ENCODE measurements at places on chromosomes 16 and 17. TPM values are rescaled to one million over a fixed set of nuclear protein-coding genes. Genes with fewer than 3 reads are reported as not detected.

GNAO1 gene
- total RNA-seq, result 1.9 TPM

MILR1 gene
- not detected for total RNA-seq

CD7 gene
- total RNA-seq, result not detected

KRTAP4-11 gene
- not detected for total RNA-seq

DNA sequence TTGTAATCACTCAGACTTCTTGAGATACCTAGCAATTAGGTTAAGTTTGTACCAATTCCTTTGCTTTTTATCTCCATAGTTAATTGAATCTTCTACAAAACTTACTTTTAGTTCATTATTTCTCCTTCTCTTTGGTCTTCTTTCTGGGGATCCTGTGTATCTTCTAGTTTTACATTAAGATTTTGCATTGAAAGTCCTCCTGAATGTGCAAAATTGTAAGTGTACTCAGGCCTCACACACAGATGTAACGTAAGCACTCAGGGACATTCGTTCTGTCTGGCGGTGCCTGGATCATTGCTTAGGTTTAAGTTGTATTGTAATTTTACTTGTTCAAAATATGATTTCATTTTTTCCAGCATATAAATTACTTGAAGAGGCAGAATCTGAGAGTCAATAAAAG is 222.6 kb upstream of the CPHXL start:
- no peak for DNase-seq

DNA sequence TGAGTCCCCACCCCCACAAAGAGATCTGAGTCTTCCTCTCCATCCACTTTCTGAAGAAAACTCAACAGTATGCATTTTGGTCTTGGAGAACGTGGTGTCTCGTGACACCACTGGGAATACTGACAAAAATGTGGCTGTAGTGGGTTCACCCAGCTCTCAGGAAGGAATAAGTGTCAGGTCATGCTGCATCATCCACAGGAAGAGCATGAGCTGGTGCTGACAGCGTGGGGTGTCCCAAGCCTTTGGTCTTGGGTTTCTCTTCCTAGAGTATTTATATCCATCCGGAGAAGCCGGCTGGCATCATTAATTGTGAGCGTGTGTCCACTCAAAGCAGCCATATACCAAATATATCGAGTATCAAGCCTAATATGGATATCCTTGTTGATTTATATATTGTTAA is 55.9 kb downstream of the C17orf67 start:
- DNase-seq, result no peak

DNA sequence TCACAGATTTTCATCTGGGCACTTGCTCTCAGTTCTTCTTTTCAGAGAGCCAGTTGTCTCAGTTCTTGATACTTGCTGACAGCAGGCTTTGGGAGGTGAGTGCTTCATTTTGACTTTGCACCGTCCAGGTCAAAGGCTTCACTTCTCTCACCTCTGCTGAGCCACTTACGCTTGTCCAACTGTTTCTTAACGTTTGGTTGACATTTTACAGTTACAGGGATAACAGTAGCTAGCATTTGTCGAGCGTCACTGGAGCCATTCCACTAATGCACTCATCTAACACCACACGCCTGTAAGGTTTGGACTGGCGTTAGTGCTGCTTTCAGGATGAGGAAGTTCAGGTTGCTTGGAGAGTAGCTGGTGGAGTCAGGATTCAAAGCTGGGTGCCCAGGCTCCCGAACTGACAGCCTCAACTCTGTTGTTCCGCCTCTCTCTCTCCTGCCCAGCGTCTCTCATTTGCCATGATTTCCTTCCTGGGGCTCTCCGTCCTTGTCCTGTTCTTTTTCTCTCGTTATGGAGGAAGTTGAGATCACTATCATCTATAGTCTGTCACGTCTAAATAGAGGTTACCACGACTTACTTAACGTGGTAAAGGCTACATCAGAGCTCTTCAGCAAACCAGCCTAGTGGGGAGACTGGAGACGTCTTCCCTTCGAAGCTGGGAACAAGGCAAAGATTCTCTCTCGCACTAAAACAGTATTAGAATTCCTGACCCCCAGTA is 220.8 kb downstream of the RPTOR start:
- no peak for DNase-seq

- no peak for DNase-seq
These were observed 112.8 kb upstream of the DNAH9 start for GRCh38 chr17:11485336-11486100.

GRCh38 chr16:13479549-13479948 is 440.4 kb upstream of the ERCC4 start:
- DNase-seq, result no peak

GRCh38 chr17:57442914-57443571 is 186.7 kb downstream of the MSI2 start:
- DNase-seq, result no peak

DNA sequence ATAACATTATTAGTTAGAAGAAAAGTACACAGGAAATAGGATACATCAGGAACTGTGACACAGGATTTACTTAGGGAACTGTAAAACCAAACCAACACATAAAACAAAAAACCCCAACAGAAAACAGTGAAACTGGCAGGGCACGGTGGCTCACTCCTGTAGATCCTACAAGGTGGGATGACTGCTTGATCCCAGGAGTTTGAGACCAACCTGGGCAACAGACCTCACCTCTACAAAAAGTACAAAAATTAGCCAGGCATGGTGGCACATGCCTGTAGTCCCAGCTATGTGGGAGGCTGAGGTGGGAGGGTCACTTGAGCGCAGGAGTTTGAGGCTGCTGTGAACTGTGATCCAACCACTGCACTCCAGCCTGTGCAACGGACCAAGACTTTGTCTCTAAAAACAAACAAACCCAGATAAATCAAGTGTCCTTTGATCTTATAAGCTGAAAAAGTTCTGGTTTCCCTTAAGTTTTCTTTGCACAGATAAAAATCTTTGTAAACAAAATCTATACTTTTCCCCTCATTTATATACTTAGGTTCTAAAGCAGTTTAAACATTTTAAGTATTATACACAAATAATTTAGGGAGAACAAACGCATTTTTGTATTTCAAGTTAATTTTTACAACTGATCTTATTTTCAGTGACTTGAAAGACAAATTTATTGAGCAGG is 111.5 kb upstream of the TOB1 start:
- no peak for DNase-seq

DNA sequence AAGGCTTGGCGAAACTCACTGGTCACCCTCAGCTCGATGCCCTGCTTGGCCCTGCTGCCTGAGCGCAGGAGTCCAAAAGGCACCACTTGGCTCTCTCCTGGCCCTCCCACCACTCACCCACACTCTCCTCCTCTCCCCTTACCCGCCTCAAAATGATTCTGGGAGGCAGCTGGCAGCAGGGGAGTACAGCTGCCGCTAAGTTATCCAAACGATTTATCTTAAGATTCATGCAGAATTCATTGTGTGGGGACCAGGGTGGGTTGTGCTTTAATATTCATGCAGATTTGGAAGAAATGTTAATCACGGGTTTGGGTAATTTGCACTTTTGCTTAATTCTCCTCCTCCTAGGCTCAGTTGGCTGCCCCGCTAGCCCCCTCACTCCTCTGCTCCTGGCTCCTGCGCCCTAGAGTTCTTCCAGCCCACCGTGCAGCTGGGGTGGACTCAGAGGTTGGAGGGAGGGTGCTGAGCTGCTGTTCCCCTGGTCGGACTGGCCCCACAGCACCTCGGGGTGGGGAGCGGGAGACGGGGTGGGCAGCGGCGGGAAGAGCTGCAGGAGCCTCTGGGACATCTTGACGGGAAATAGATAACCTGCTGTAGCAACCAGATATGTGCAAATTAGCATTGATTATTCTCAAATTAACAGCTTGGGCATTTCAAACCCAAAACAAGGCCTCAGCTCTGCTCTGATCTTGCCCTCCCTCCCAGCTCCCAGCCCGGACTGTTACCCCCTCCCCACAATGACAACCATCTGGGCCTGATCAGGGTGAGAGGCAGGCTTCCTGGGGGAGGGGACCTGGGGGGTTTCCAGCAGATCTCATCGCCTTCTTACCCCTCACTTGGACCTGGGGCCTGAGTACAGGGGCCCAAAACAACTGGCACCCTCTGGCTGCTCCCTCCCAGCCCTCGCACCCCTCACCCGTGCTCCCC is 122.6 kb upstream of the RPL38 start:
- no peak for DNase-seq

GRCh38 chr17:34363183-34363661 is at the start of gene CCL1:
TSS of gene CCL1 (minus strand) at chr17:34363233. CDS start at chr17:34363161, 72 bp downstream.
- no peak for DNase-seq

GRCh38 chr17:40612599-40613244 is 34.9 kb downstream of the SMARCE1 start:
- DNase-seq, result no peak

DNA sequence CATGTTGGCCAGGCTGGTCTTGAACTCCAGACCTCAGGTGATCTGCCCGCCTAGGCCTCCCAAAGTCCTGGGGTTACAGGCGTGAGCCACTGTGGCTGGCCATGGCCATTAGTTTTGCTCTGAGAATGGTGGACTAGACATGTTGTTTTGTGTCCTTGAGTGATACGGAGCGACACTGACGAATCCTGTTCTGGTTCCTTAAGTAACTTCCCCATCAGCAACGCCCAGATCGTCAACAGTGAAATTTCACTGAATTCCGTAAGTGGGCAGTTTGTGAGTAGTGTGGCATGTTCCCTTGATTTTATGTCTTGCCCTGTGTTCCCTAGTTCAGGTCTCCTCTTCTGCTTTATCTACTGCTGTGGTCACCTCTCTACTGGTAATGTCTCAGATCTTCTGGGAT is 67.4 kb downstream of the SNX29 start:
- DNase-seq, result no peak

DNA sequence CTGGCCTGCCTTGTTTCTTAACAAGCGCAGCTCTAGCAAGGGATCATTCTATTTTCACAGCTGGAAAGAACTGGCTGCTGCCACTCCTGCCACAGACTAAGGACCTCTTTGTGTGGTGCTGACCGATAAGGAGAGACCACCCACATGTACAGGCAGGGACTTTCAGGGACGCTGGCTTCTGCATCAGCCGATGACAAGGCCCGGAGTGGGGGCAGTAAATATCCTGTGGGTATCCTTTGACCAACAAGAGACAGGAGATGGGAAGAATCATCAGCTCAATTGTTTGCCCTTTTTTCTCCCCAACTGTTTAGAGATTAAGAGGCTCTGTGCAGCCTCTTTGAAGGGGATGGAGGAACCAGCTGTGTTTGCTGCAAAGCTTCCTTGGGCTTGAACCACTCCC is 9.2 kb upstream of the ITPRIPL2 start:
- peak; percentile 78 for DNase-seq
